ENCODE measurements at places on chromosomes 16 and 17.

- peaks cover 8% of the 10 kb centered on the region for H3K4me1 ChIP-seq
- no peak for DNase-seq
- no peaks in the 10 kb centered on the region for H3K36me3 ChIP-seq
- no peak overlapping the region for H3K27ac ChIP-seq
These were observed 211.7 kb downstream of the FTO start for GRCh38 chr16:53915452-53916160.

GRCh38 chr16:67943619-67944504 lies at the start of gene LCAT:
Gene LCAT (minus strand): TSS chr16:67944120. CDS start chr16:67944101, 19 bp downstream.
- no peaks in the 10 kb centered on the region for H3K27me3 ChIP-seq
- H3K27ac ChIP-seq: no peak within 1 kb of the TSS
- no peak for DNase-seq
- peaks cover 17% of the 10 kb centered on the region for H3K4me1 ChIP-seq
- H3K4me3 ChIP-seq: no peak within 1 kb of the TSS

GRCh38 chr16:11147033-11147753 lies 108.8 kb downstream of the SOCS1 start:
- DNase-seq: no peak
- H3K27ac ChIP-seq: no peak overlapping the region
- peaks cover 31% of the 10 kb centered on the region for H3K4me1 ChIP-seq
- H3K36me3 ChIP-seq: peaks cover 13% of the 10 kb centered on the region

- H3K36me3 ChIP-seq: no peaks in the 10 kb centered on the region
- H3K4me1 ChIP-seq: no peaks in the 10 kb centered on the region
- H3K27ac ChIP-seq: no peak overlapping the region
- H3K4me3 ChIP-seq: no peak overlapping the region
These were observed 107.1 kb downstream of the AMFR start for GRCh38 chr16:56317998-56318826.

DNA sequence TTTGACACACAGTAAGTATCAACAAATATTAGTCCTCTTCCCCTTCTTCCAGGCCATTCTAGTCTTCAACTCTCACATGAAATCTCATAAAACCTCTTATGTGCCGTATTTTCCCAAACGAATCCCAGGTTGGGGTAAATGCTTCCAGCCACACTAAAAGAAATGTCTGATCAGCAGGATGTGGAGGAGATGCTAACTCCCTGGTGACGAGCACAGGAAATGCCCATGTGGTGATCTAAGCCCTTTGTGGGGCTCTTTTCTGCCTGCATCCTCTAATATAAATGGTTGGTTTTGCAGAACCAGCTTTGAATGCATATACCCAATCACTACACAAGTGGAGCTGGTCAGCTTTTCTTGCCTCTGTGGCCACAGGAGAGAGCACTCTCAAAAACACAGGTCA lies 498.2 kb upstream of the ERCC4 start:
- DNase-seq: no peak
- no peaks in the 10 kb centered on the region for H3K4me1 ChIP-seq
- no peaks in the 10 kb centered on the region for H3K36me3 ChIP-seq
- H3K27me3 ChIP-seq: no peaks in the 10 kb centered on the region

- H3K27me3 ChIP-seq: peaks cover 2% of the 10 kb centered on the region
- H3K36me3 ChIP-seq: no peaks in the 10 kb centered on the region
- H3K4me3 ChIP-seq: no peak overlapping the region
- no peaks in the 10 kb centered on the region for H3K4me1 ChIP-seq
- DNase-seq: no peak
- no peak overlapping the region for H3K27ac ChIP-seq
These were observed 93.0 kb downstream of the GOSR1 start for GRCh38 chr17:30570191-30570590.

GRCh38 chr17:20121359-20122253 lies 112.4 kb downstream of the SPECC1 start:
- no peaks in the 10 kb centered on the region for H3K36me3 ChIP-seq
- DNase-seq: peak; percentile 71
- H3K27ac ChIP-seq: peak overlapping the region; percentile 36

DNA sequence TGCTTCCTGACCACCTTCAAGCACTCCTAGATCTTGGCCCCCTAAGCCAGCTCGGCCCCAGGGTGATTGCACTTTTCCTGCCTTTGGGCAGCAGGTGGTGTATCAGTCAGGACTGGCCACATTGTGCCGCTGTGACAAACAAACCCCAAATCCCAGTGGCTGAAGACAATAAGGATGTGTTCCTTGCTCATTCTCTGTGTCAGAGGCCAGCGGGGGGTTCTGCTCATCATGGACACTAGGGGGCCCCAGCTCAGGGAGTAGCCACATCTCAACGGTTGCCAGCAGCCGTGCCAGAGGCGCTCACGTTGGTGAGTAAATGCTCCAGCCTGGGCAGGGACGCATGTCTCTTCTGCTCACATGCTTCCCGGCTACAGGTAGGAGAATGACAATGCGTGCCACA lies 60.4 kb downstream of the ZDHHC7 start:
- H3K4me3 ChIP-seq: no peak overlapping the region
- DNase-seq: no peak
- H3K27ac ChIP-seq: no peak overlapping the region

DNA sequence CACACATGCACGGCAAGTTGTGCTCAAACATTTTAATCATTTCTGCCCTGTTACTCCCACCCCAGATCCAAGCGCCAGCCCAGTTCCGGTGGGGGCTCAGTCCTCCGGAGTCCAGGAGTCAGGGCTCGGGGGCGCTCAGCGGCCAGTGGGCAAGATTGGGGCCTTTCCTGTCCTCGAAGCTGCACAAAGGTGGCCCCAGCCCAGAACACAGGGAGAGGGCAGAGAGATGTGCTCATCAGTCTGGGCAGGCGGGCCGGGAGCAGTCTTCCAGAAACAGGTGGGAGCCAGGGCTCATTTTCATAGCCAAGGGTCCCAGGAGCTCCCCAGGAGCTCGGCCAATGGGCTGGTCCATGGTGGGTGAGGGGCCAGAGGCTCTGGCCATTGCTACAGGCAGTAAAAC lies 4.1 kb downstream of the PRSS8 start:
- peaks cover 10% of the 10 kb centered on the region for H3K4me1 ChIP-seq
- no peak overlapping the region for H3K27ac ChIP-seq
- no peak overlapping the region for H3K4me3 ChIP-seq

GRCh38 chr17:3040882-3041281 lies 22.5 kb downstream of the OR1D5 start:
- peaks cover 6% of the 10 kb centered on the region for H3K4me1 ChIP-seq
- DNase-seq: no peak
- H3K4me3 ChIP-seq: no peak overlapping the region
- H3K36me3 ChIP-seq: no peaks in the 10 kb centered on the region
- H3K27me3 ChIP-seq: peaks cover 4% of the 10 kb centered on the region

DNA sequence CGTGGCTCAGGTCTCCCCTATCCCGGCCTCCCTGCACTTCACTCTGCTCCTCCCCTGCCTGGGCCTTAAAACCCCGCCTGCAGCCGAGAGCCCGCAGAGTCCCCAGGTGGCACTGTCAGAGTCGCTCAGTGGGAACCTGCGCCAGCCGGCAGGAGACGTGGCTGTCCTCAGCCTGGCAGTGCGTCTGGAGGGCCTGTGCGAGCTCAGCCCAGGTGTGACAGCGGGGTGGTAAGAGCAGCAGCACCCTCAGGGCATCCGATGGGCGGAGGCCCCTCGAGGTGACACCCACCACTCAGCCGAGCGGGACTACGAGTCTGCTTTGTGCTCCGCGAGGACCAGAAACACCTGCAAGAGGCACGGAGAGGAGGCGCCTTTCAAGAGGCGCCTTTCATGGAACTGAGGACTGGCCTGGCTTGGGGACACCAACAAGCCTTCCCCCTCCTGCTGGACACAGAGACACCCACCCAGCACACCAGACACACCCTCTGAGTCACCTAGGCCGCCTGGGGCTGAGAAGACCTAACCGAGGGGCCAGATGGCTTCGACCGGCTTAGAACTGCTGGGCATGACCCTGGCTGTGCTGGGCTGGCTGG lies at the start of gene CLDN9:
CLDN9 (plus strand) TSS at position 96 of the 593 bp plus-strand sequence; CDS start at position 536, 440 bp downstream.
- H3K4me3 ChIP-seq: no peak within 1 kb of the TSS
- H3K36me3 ChIP-seq: no peaks in the 10 kb centered on the region
- no peak for DNase-seq
- peaks cover 4% of the 10 kb centered on the region for H3K27me3 ChIP-seq
- H3K27ac ChIP-seq: no peak within 1 kb of the TSS
- peaks cover 7% of the 10 kb centered on the region for H3K4me1 ChIP-seq

- no peak for DNase-seq
- H3K4me1 ChIP-seq: no peaks in the 10 kb centered on the region
- no peak overlapping the region for H3K27ac ChIP-seq
- H3K27me3 ChIP-seq: peaks cover 29% of the 10 kb centered on the region
These were observed 135.4 kb upstream of the AXIN2 start for GRCh38 chr17:65696739-65697394.

All from natural killer cell treated with Interleukin-12 subunit alpha and Interleukin-12 subunit beta and Interleukin-15 and Interleukin-18, amount 100 ng/mL, for 72 hours (primary cell).